Neural crest cell (in vitro differentiated cells): ENCODE measurements at places on chromosomes 13 and 19.

- peak; percentile 86 for DNase-seq
- peaks cover 22% of the 10 kb centered on the region for H3K4me1 ChIP-seq
- H3K27me3 ChIP-seq = no peaks in the 10 kb centered on the region
- peaks cover 12% of the 10 kb centered on the region for H3K36me3 ChIP-seq
Observed at GRCh38 chr19:13774217-13775191, at the start of gene C19orf53. Gene C19orf53, plus strand, starts transcription at chr19:13774456. Its CDS starts 22 bp downstream, at chr19:13774478.

- peaks cover 47% of the 10 kb centered on the region for H3K4me1 ChIP-seq
- H3K27ac ChIP-seq = no peak overlapping the region
- no peak for DNase-seq
- H3K27me3 ChIP-seq = no peaks in the 10 kb centered on the region
Observed at GRCh38 chr13:26593661-26594060, 36.2 kb downstream of the WASF3 start.

- no peaks in the 10 kb centered on the region for H3K4me1 ChIP-seq
- H3K4me3 ChIP-seq = no peak overlapping the region
- DNase-seq = no peak
- no peak overlapping the region for H3K27ac ChIP-seq
- H3K27me3 ChIP-seq = peaks cover 4% of the 10 kb centered on the region
Observed at GRCh38 chr19:3175781-3176714, 2.5 kb upstream of the S1PR4 start.

- no peak for DNase-seq
- no peak overlapping the region for H3K27ac ChIP-seq
- H3K36me3 ChIP-seq = no peaks in the 10 kb centered on the region
Observed at GRCh38 chr13:80901530-80901929, 560.6 kb upstream of the SPRY2 start.

DNA sequence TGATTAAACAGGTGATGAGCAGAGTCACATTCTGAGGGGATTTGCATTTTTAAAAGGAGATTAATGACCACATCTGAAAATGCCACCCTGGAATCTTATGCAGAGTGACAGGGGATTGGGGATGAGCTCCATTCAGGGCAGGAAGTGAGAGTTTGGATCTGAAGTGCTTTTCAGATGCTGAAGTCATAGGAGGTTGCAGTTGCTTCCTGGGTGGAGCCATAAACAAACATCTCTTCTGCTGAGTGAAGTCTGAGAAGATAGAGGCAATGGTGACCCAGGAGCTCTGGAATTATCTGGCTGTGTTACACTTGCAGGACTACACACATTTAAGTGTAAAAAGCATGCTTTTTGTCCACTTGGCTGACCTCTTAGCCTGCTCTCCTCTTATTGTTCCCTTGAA, 51.4 kb upstream of the PSG8 start:
- no peaks in the 10 kb centered on the region for H3K27me3 ChIP-seq
- peaks cover 10% of the 10 kb centered on the region for H3K36me3 ChIP-seq
- no peak for DNase-seq
- no peak overlapping the region for H3K4me3 ChIP-seq

- no peak overlapping the region for H3K4me3 ChIP-seq
- peaks cover 11% of the 10 kb centered on the region for H3K4me1 ChIP-seq
- H3K36me3 ChIP-seq = no peaks in the 10 kb centered on the region
- H3K27me3 ChIP-seq = no peaks in the 10 kb centered on the region
- H3K27ac ChIP-seq = no peak overlapping the region
Observed at GRCh38 chr13:31022288-31022895, 89.9 kb downstream of the TEX26 start.

DNA sequence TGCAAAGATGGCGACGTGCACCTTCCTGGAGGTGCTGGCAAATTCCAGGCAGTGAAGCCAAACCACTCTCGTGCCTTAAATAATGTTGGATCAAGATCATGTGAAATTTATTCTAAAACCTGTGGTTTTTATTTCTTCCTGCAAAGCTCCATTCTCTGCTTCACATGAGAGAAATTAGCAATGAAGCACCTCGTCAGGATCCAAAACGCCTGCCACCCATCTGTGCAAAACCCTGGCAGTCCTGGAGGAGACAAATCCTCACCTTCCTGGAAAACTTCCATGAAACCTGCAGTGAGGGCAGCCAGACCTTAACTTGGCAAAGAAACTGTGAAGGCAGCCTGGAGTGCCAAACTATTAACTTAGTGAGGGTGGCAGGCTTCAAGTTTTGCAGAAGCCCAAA, 47.6 kb downstream of the CHST8 start:
- H3K36me3 ChIP-seq = no peaks in the 10 kb centered on the region
- no peak for DNase-seq
- H3K4me1 ChIP-seq = no peaks in the 10 kb centered on the region

GRCh38 chr13:38656699-38657098, 30.2 kb upstream of the FREM2 start:
- H3K4me3 ChIP-seq = no peak overlapping the region
- no peaks in the 10 kb centered on the region for H3K4me1 ChIP-seq
- no peaks in the 10 kb centered on the region for H3K27me3 ChIP-seq

DNA sequence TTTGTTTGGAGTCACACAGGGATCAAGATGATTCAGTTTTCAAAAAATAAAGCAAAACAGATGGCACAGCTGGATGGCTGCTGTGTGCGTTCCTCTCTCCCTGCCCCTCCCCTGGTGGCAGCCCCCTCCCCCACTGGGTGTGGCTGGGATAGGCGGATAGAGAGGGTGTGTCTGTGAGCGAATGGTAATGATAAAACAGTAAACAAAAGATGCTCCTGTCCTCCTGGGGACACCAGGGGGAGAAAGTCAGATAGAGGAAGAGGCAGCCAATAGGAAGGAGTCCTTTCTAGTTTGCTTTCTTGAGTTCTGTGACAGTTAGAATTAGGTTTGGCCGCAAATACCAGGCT, 6.5 kb downstream of the TMEM255B start:
- no peak overlapping the region for H3K27ac ChIP-seq
- peaks cover 23% of the 10 kb centered on the region for H3K27me3 ChIP-seq
- peaks cover 3% of the 10 kb centered on the region for H3K4me1 ChIP-seq
